Natural killer cell (primary cell): ENCODE measurements at places on chromosomes 4 and X. TPM values are rescaled to one million over a fixed set of nuclear protein-coding genes. Genes with fewer than 3 reads are reported as not detected.

PLP1 gene
- not detected for total RNA-seq

RAP2C gene
- 58.1 TPM for total RNA-seq

NHSL2 gene
- 32.5 TPM for total RNA-seq

GRCh38 chr4:113575401-113575800 is 186.1 kb downstream of the CAMK2D start:
- H3K4me3 ChIP-seq = no peak overlapping the region
- no peaks in the 10 kb centered on the region for H3K27me3 ChIP-seq
- DNase-seq = no peak
- no peak overlapping the region for H3K27ac ChIP-seq
- H3K36me3 ChIP-seq = no peaks in the 10 kb centered on the region

DNA sequence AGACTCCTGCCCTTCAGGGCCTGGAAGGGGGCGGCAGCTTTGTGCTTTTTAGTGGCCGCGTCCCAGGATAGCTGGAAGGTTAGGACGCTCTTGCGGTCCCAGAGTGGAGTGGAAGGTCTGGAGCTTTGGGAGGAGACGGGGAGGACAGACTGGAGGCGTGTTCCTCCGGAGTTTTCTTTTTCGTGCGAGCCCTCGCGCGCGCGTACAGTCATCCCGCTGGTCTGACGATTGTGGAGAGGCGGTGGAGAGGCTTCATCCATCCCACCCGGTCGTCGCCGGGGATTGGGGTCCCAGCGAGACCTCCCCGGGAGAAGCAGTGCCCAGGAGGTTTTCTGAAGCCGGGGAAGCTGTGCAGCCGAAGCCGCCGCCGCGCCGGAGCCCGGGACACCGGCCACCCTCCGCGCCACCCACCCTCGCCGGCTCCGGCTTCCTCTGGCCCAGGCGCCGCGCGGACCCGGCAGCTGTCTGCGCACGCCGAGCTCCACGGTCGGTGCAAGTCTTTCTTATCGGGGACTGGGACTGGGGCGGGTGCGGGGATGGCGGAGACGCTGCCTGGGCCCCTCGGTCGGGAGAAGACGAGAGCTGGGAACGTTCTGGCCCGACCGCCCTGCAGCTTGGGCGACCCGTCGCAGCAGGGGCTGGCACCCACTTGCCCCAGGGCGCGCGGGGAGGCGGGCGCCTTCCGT is at the start of gene EDNRA:
EDNRA (plus strand) TSS at position 207 of the 686 bp plus-strand sequence. CDS start 4,585 bp downstream, outside the sequence.
- H3K36me3 ChIP-seq = no peaks in the 10 kb centered on the region
- no peaks in the 10 kb centered on the region for H3K4me1 ChIP-seq
- no peak for DNase-seq
- H3K27ac ChIP-seq = no peak within 1 kb of the TSS
- H3K27me3 ChIP-seq = peaks cover 11% of the 10 kb centered on the region

GRCh38 chrX:17869580-17869979 is 8.5 kb upstream of the RAI2 start:
- no peaks in the 10 kb centered on the region for H3K36me3 ChIP-seq
- H3K4me3 ChIP-seq = no peak overlapping the region
- no peaks in the 10 kb centered on the region for H3K4me1 ChIP-seq

- no peak overlapping the region for H3K27ac ChIP-seq
- H3K27me3 ChIP-seq = no peaks in the 10 kb centered on the region
- H3K36me3 ChIP-seq = peaks cover 28% of the 10 kb centered on the region
- no peak for DNase-seq
These were observed 33.1 kb downstream of the DCTD start for GRCh38 chr4:182884040-182884439.

DNA sequence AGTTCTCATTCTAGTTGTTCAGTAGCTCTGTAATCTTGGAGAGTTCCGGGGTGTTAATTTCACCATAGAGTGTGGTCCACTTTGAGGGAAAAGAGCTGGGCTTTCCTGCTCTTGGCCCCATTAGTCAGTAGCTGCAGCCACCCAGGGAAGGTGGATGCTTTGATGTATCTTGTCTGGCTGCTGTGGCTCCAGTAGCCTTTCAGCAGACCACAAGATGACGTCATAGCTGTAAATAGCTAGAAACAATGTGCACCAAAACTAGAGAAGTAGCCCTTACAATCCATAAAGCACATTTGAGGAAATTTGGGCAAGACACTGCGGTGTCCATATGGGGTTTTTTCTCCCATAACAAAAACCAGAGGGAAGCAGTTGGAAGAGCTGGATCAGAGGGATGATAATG is 32.9 kb upstream of the PRPS2 start:
- H3K27ac ChIP-seq = no peak overlapping the region
- no peaks in the 10 kb centered on the region for H3K4me1 ChIP-seq
- H3K4me3 ChIP-seq = no peak overlapping the region
- H3K27me3 ChIP-seq = no peaks in the 10 kb centered on the region

- no peaks in the 10 kb centered on the region for H3K36me3 ChIP-seq
- no peak overlapping the region for H3K4me3 ChIP-seq
- H3K27me3 ChIP-seq = no peaks in the 10 kb centered on the region
- H3K27ac ChIP-seq = no peak overlapping the region
- peaks cover 7% of the 10 kb centered on the region for H3K4me1 ChIP-seq
- DNase-seq = no peak
These were observed 646 bp upstream of the SLC7A11 start for GRCh38 chr4:138242834-138243156.

- no peak overlapping the region for H3K27ac ChIP-seq
- no peaks in the 10 kb centered on the region for H3K36me3 ChIP-seq
- H3K4me3 ChIP-seq = no peak overlapping the region
- H3K27me3 ChIP-seq = no peaks in the 10 kb centered on the region
These were observed 19.1 kb downstream of the MTNR1A start for GRCh38 chr4:186536285-186536684.

DNA sequence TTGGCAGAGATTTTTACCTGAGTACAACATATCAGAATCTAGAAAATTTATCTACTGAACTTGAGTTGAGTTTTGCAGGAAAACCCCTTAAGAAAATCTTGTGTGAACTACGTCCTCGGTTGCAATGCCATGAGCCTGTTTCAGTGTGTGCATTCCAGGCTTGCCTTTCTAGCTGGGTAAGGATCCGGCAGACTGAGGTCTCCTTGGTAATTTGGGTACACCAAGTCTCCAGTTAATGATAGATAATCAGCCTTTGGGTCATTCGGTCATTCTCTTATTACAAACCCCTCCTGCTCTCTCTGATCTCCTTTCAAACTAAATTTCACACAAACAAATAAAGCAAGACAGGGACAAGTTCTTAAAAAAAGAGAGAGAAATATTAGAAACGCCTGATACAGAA is 5.9 kb upstream of the HAND2 start:
- H3K4me3 ChIP-seq = no peak overlapping the region
- H3K27me3 ChIP-seq = peaks cover 85% of the 10 kb centered on the region
- peaks cover 16% of the 10 kb centered on the region for H3K4me1 ChIP-seq
- no peak overlapping the region for H3K27ac ChIP-seq
- DNase-seq = no peak
- H3K36me3 ChIP-seq = no peaks in the 10 kb centered on the region

- no peak for DNase-seq
- no peak overlapping the region for H3K4me3 ChIP-seq
- no peaks in the 10 kb centered on the region for H3K27me3 ChIP-seq
- no peaks in the 10 kb centered on the region for H3K36me3 ChIP-seq
These were observed 38.5 kb upstream of the PROM1 start for GRCh38 chr4:16122308-16122711.

GRCh38 chr4:10006601-10007435 is 14.5 kb downstream of the SLC2A9 start:
- H3K27ac ChIP-seq = peak overlapping the region; percentile 15
- no peaks in the 10 kb centered on the region for H3K36me3 ChIP-seq
- peaks cover 22% of the 10 kb centered on the region for H3K4me1 ChIP-seq
- no peaks in the 10 kb centered on the region for H3K27me3 ChIP-seq

- no peaks in the 10 kb centered on the region for H3K4me1 ChIP-seq
- H3K27ac ChIP-seq = no peak overlapping the region
- H3K36me3 ChIP-seq = no peaks in the 10 kb centered on the region
- no peak for DNase-seq
These were observed 436.2 kb downstream of the KCNIP4 start for GRCh38 chr4:21512353-21512752.
